ENCODE measurements at places on chromosomes 11 and 22. TPM values are rescaled to one million over a fixed set of nuclear protein-coding genes. Genes with fewer than 3 reads are reported as not detected.

PAMR1 gene
- total RNA-seq = 3.0 TPM

OR4D9 gene
- total RNA-seq = not detected

HPX gene
- total RNA-seq = 0.80 TPM

CHRM1 gene
- total RNA-seq = not detected

OR2AG2 gene
- total RNA-seq = 0.17 TPM

OTOG gene
- 2.4 TPM for total RNA-seq

SLC22A6 gene
- total RNA-seq = not detected

OR52I1 gene
- total RNA-seq = not detected

OR2D2 gene
- total RNA-seq = 0.29 TPM

CD3G gene
- total RNA-seq = not detected

API5 gene
- 155 TPM for total RNA-seq

IGLL1 gene
- total RNA-seq = not detected

CCDC89 gene
- not detected for total RNA-seq

OR51T1 gene
- not detected for total RNA-seq

MUC6 gene
- not detected for total RNA-seq

SPCS2 gene
- 166 TPM for total RNA-seq

UCP3 gene
- 1.3 TPM for total RNA-seq

CRYBB2 gene
- not detected for total RNA-seq

VSTM5 gene
- 0.22 TPM for total RNA-seq

KCNK4 gene
- not detected for total RNA-seq

MCM5 gene
- total RNA-seq = 305 TPM

Measured in H1 (cell line).